ENCODE measurements at places on chromosomes 2 and 18.
A peak's percentile ranks its signal among the peaks of the same experiment; 100 is the strongest.

GRCh38 chr2:200703127-200703925, 108.4 kb upstream of the BZW1 start:
- DNase-seq: no peak

GRCh38 chr2:23602116-23602515, 217.1 kb downstream of the KLHL29 start:
- no peak for DNase-seq

GRCh38 chr2:25341753-25342371, at the start of gene DNMT3A:
Gene DNMT3A, minus strand, starts transcription at chr2:25341925. Its CDS starts 27,941 bp downstream, at chr2:25313984.
- no peak for DNase-seq

GRCh38 chr2:207491956-207492355, 37.8 kb upstream of the CREB1 start:
- no peak for DNase-seq

DNA sequence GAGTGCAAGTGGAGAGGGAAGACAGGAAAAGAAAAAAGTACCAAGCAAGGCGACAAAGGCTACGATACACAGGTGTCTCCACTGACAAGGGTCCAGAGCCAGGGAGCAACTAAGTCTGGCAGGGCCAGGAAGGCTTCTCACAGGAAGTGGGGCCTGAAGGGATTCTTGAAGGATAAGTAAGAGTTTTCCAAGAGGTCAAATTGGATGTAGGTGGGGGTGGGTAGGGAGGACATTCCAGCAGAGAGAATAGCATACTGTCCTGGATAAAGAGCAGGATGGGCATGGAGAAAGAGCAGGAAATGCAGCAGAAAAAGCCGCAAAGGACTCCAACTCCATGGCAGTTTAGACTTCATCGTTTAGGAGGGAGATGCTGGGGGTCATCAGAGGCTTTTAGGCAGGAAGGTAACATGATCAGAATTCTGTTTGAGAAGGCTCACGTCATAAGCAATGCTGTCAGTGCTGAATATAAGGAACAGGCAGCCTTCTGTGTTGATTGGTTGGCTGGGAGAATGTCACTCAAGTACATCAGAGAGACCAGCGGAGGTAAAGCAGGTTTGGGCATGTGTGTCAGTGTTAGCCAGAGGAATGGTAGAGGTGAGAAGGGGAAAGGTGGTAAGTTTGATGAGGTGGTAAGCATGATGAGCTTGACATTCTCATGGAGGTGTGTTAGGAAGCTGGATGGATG, 35.1 kb downstream of the ARHGAP25 start:
- no peak for DNase-seq

- DNase-seq: no peak
Observed at GRCh38 chr2:98909317-98910211, 26.5 kb downstream of the CRACDL start.

- no peak for DNase-seq
Observed at GRCh38 chr2:204583773-204584172, 38.5 kb downstream of the PARD3B start.

- DNase-seq: no peak
Observed at GRCh38 chr2:215236131-215236530, 75.7 kb upstream of the ATIC start.

- no peak for DNase-seq
Observed at GRCh38 chr2:200484934-200485333, 24.9 kb downstream of the KCTD18 start.

DNA sequence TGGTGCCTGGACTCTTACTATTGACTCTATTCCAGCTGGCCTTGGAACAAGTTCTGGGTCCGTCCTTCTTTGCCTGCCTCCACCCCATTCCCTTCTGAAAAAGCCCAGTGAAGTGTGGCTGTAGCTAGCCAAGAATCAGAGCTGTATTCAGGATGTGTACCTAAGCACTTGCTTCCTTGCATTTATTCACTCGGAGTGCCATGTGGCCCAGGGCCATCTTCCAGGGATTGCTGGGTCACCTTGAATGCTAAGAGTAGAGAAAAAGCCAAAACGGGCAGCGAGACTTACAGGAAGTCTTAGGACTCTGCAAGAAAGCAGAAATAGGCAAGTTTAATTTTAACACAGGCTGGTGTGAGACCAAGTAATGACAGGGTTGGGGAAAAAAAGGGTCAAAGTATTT, 4.1 kb downstream of the ITGA6 start:
- DNase-seq: peak; percentile 50

- DNase-seq: no peak
Observed at GRCh38 chr18:69664399-69664798, 263.7 kb downstream of the DOK6 start.

DNA sequence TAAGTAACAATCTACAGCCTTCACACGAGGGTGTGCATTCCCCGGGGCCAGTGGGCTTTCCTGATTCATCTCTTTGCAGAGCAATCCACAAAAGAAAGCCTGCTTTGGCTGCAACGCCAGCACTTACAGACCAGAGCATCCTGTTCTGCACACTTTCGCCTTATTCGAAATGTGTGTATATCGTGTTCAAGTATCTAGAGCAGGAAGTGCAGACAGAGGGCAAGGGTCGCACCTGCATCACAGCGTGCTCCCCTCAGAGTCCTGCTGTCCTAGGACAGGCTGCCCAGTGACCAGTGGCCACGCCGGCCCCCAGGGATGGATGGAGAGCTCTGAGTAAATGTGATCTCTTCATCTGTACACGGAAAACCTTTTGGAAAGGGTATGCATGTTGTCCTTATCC, 264.3 kb downstream of the ZNF516 start:
- DNase-seq: no peak

DNA sequence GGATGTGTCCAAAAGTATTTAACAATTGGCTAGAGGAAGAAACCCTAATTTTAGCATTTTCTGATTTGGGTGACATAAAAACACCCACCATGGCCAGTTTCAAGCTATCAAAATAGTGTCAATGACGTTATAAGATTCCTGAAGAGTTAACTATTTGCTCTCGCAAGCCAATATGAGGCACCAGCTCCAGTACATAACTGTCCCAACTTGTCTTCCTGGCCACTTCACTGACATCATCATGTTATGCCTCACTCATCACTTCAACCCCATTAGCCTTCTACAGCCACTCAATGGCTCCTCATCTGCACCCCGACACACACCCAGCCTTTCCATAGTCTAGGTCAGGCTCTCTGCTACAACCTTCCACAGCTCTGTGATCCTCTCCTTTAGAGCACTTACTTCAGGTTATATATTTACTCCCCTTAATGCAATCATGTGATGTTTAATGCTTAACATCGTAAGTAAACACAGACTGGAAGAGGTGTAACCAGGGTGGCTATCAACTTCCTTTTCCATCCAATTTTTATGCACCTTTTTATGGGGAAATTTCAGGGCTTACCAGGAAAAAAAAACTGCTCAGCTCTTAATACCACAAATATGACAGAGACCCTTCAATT, 158.7 kb downstream of the VWC2L start:
- DNase-seq: no peak

DNA sequence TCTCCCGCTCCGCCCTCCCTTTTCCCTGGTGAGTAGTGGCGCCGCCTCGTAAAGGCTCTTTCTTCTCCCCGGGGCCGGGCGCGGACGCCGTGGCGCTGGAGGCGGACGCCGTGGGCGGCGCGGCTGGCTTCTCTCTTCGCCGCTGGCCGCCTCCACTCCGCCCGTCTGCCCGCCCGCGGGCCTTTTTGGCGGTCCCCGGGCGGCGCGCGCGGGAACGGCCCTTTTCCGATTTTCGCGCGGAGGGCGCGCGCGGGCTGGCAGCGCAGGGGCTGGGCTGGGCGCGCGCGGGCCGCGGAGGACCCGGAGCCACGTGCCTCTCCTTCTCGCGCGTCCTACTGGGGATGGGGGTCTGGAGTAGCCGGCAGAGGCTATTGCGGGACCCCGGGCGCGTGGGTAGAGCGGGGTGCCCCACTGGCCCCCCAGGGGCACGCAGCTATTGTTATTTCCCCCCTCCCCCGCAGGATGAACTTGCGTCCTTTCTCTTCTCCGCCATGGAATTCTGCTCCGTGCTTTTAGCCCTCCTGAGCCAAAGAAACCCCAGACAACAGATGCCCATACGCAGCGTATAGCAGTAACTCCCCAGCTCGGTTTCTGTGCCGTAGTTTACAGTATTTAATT, 472 bp downstream of the SLC20A1 start:
- peak; percentile 67 for DNase-seq

- no peak for DNase-seq
Observed at GRCh38 chr2:170320948-170321347, 143.0 kb downstream of the MYO3B start.

DNA sequence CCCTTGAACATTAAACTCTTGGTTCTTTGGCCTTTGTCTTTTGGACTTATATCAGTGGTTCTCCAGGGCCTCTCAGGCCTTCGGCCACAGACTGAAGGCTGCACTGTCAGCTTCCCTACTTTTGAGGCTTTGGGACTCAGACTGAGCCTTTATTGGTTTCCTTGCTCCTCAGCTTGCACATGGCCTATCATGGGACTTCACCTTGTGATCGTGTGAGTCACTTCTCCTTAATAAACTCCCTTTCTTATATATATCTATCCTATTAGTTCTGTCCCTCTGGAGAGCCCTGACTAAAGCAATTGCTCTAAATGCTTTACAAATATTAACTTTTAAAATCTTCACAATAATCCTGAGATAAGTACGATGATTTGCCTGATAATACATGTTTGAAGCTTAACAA, 353.6 kb upstream of the TRIB2 start:
- no peak for DNase-seq

DNA sequence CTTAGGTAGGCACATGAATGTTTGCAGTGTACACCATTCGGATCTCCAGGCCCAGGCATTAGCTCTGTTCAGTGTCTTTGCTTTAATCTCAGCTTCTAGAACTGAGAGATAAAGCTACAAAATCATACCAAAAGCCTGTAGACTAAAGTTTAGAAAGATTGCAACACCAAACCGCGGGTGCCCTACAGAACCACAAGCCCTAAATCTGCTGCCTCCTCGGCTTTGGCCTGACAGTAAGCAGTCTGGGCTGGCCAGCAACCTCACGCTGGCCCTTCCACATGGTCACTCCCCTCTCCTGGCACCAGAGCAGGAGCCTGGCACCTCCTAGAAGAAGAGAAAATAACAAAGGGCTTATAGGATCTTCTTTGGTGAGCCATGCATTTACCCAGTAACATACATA, 8.9 kb upstream of the OSR1 start:
- no peak for DNase-seq

DNA sequence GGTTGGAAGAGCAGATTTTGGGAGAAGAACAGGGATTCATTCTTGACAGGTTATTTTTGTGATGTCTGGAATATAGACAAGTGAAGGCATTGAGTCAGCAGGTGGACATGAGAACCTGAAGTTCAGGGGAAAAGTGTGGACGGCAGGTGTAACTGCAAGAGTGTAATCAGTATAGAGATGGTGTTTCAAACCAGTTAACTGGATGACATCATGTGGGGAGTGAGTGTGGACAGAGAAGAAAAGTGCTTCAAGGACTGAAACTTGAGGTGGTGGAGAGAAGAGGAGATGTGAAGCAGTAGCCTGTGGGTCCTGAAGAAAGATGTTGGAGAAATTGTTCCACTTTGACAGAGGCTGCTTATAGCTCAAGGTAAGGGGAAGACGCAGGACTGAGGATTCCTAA, 7.1 kb downstream of the IL1RL1 start:
- DNase-seq: no peak

GRCh38 chr2:119251652-119252051, 28.0 kb downstream of the STEAP3 start:
- no peak for DNase-seq

DNA sequence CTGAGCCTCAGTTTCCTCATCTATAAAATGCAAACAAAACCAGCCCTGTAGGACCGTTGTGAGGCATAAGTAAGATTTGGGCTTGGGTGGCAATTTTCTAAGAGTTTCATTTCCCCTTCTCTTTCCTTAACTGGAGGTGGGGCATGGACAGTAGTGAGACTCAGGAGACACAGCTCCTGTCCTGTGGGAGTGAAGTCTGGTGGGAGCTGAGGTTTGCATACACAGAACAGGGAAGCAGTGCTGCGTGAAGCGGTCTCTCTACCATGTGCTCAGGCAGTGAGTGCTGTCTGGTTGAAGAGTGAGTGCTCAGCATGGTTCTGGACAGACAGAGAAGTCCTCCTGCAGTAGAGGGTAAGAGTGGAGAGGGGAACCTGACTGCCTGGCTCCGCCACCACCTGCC, 62.3 kb upstream of the MCFD2 start:
- DNase-seq: peak; percentile 24

DNA sequence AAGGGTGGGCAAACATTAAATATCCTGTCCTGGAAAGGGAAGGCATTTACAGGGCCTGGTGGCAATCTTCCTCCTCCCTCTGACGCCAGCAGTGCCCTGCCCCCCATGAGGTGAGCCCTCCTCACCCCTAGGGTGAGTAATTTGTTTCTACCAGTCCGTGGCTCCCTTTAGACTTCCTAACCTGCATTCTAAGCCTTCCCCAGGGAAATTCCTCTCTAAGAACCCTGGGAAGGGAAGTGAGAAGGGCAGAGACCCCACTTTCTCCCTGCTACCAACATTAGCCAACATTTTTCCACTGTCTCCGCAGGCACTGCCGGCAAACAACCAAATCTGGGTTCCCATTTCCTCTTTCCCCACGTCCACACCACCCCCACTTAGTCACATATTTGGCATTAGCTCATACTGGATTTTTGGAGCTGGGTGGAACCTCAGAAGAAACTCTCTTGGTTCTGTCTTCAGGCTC, 69.3 kb downstream of the NRP2 start:
- DNase-seq: no peak

DNA sequence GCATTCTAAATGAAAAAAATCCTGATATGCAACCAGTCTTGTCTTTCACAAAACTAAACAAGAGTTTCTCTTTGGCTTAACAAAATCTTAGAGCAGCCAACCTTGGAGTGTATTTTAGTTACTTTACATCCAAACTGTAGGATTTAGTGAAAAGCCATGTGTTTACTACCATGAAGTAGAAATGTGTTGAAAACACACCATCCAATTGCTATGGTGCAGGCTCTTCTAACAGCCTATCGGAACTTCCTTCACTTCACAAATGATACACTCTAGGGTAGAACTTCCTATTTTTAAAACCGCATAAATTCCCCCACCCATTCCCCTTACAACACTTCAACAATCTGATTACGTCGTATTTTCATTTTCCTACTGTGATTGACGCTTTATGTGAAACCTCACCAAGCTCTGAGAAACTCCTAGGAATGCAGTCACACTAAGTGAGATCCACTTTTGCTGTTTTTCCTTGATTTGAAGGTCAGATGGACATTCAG, 74.4 kb upstream of the MAP4K4 start:
- no peak for DNase-seq

DNA sequence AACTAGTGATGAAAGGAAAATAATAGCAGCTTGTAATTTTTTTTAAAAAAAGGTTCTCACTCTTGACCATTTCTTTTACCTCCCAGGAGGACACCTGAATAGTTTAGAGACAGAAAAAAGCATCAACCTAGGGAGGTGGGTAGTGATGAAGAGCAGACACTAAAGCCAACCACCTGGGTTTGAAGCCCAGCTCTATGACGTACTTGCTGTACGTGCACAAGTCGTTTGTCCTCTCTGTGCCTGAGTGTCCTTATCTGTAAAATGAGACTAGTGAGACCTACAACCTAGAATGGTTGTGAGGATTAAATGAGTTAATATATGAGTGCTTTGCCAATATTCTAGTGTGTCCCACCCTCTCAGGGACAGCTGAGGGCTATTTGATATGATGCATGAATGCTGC, 5.8 kb downstream of the SLC1A4 start:
- DNase-seq: no peak

GRCh38 chr2:171287036-171287571, 126.4 kb upstream of the TLK1 start:
- no peak for DNase-seq
